ENCODE measurements at places on chromosomes 6 and 20.

- DNase-seq, result no peak
Measured at GRCh38 chr6:579339-579738, 77.6 kb downstream of the HUS1B start.

DNA sequence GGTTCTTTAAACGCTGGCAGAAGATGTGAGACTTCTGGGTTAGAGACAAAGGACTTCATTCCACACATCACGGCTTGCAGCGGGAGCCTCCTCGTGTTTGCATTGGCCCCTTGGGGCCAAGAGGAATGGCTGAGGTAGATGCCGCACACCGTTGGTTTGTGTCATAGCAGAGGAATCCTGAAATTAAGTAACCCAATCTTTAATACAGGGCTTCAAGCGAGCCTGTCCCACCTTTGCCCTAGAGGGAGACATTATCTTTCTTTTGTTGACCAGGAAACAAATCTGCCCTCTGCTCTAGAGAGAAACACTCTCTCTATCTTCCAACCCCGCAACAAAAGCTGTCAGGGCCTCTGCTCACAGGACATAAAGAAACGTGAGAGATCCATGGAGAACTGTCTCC is 277.5 kb upstream of the ZFP64 start:
- no peak for DNase-seq

DNA sequence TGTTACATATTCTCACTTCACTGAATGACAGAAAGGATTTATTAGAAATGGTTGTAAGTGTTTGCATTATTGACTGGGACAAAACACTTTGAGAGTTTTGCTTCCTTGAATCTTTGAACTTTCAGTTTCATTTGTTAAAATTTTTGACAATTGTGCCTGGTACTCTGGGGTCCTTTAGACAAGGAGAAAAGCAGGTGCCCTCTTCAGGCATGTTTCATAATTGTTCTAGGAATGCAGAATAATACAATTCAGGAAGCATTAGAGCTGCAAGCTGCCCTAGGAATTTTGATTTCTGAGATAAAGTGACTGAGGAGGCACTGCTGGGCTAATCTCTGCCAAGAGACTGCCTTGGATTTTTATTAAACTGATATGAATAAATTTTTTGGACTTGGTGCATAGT is 49.7 kb downstream of the TOP1 start:
- DNase-seq, result no peak

GRCh38 chr6:30757261-30757904 is 13.0 kb upstream of the IER3 start:
- DNase-seq, result no peak

- no peak for DNase-seq
Measured at GRCh38 chr20:53792946-53793536, 199.4 kb upstream of the ZNF217 start.

GRCh38 chr6:170018422-170018935 is 267.1 kb downstream of the ERMARD start:
- DNase-seq, result no peak

GRCh38 chr6:87738000-87738399 is 36.0 kb upstream of the AKIRIN2 start:
- no peak for DNase-seq

- DNase-seq, result no peak
Measured at GRCh38 chr20:32153771-32154170, 44.3 kb downstream of the TM9SF4 start.

GRCh38 chr20:32189123-32189410 is 18.5 kb downstream of the PLAGL2 start:
- no peak for DNase-seq

GRCh38 chr6:25232479-25232878 is 46.7 kb upstream of the CARMIL1 start:
- DNase-seq, result no peak

DNA sequence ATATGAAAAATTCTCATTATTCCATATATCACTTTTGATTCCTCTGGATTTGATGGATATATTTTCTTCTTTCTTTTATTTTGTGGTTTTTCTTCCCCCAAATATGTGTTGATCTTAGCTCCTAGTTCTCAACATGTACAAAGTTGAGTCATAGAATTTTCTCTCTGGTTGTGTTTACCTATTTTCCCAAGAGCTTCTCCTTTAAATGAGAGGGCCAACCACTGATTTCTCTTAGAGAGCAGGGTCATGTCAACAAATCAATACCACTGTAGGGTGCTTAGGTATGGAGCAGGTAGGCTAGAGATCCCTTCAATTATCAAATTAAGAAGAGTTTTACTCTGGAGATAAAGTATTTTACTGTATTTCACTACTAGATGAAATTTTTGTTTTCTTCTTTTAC is 145.7 kb downstream of the BMP5 start:
- no peak for DNase-seq

DNA sequence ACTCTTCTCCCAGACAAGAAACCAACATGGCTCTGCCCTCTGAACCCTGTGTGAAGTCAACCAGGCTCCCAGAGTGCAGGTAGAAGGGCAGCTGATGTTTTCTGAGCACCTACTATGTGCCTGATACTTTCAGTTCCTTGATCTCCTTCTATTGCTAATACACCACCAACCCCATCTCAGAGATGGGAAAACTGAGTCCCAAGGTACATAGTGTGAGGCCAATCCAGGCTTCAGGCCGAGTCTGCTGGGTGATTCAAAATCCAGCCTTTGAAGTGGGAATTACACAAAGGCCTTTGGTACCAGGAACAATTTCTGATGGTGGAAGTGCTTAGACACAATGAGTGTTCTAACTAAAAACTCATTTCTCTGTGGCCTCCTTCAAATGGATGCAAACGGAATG is 96.3 kb downstream of the NFATC2 start:
- DNase-seq, result no peak

- no peak for DNase-seq
Measured at GRCh38 chr20:36277546-36277945, 28.6 kb upstream of the DLGAP4 start.

DNA sequence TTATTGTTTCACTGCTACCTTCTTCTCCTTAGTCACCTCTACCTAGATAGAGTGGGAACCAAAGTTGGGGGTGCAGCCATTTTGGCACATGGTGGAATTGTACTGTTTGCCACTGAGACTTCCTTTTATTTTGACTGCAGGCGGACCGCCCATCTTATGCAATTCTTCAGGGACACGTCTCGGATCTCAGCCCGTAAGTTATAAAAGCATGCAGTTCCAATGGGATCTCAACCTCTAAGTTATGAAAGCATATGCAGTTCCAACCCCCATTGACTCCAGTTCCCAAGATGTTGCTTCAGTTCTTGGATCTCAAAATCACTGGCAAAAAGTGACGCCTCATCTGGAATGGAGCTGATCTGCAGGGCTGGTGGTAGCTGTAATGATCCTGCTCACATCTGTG is 41.2 kb upstream of the CDH4 start:
- no peak for DNase-seq

DNA sequence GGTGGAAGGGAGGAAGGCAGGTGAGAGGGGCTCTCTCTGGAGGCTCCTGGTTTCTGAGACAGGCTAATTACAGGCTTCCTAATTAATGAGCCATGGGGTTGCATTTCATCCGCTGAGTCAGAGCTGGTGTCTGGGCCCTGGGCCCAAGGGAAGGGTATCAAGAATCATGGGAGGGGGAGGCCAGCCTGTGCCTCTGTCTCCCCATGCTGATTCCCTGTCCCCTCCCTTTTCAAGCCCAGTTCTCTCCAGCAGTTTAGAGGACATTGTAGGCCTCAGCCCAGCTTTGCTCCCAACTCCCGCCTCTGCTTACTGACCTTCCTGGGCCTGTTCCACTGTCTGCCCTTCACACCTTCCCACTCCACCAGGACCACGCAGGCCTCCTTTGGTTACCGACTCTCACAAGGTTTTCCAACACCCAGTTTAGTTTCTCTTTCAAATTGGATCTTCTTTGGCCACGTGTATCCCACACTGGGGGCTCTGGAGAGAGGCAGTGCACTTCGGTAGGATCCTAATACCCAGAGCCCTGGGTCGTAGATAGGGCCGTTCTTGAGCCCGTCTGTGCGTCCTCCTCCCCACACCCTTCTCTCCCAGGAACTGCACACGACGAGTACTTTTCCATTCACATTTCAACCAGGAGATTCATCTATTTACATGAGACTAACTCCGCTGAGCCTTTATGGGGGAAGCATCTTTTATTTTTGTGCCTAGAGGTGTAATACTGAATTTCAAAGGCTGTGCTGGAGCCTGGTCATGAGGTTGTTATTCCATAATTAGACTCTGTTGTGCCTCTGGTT is 18.2 kb upstream of the AVP start:
- no peak for DNase-seq

- DNase-seq, result no peak
Measured at GRCh38 chr6:112037783-112038216, 16.1 kb upstream of the CCN6 start.

DNA sequence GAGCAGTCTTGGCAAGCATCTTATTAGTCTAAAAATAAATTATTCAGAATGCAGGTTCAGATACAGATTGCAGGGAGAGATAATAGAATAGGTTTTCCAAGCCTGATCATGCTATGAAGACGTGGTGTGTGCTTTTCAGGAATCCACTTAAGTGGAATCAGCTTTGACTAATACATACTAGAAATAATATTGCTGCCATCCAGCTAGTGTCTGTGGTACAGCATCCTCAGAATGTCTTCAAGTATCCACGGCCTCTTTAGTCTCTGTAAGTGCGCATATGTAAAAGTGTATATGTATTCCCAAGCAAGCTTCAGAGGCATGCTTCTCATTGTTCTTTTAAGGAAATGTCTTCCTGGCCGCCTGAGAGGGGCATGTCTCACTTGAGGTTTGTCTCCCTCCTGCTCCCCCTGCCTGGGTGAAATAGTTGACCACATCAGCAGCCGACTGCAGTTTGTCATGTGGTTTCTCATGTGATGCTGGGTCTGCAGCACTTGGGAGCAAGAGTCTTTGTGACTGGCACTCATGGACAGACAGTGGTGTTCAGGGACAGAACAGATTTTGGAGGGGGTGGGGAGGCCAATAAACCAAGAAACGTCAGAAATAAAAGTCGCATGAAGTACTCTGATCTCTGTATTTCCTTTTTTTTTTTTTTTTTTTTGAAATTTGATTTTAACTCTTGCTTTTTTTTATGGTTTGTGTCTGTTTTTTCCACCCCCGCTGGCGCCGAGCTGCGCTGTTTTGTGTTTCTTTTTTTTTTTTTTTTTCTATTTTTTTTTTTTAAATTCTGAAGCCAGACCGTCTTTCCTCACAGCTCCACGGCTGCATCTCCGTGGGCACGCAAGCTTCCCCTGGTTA is 150.8 kb downstream of the PRL start:
- DNase-seq, result no peak

DNA sequence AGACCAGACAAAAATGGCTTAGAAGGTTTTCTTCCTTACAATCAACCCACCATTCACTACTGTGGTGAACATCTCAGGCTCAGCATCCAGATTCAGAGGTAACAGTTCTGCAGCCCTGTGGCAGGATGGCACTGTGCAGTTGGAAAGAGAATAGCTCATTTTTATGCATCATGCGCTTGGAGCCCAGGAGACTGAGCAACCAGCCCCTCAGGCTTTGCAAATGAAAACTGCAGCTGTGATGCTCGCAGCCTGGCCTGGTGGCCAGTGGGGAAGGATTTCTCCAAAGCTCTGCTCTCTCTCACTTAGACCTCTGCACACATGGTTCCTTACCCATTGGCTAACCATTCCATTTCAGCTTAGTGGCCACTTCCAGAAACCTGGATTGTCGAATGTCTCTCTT is 45.8 kb downstream of the GABRR2 start:
- DNase-seq, result no peak

- no peak for DNase-seq
Measured at GRCh38 chr6:36850021-36850420, 10.8 kb upstream of the CPNE5 start.

- no peak for DNase-seq
Measured at GRCh38 chr20:35468671-35469334, 13.4 kb downstream of the CEP250 start.

GRCh38 chr6:69801225-69801624 is 4.4 kb upstream of the LMBRD1 start:
- no peak for DNase-seq

DNA sequence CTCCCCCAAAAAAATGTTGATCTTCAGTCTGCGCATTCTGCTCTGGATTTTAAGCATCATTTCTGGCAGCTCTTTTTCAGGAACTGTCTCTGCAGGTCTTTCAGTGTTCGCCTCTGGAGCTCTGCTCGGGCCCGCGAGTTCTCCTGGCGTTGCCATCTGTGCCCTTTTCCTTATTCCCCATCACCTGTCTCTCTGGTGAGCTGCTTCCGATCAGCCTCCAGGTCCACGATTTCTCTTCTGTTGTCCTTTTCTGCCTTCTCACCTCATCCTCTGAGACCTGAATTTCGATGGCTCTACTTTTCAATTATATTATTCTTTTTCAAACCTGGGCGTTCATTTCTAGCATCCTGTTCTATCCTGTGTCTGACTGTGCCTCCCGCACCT is 590 bp upstream of the MAP1LC3A start:
- no peak for DNase-seq

GRCh38 chr6:51805517-51805916 is 281.9 kb downstream of the PKHD1 start:
- DNase-seq, result no peak

DNA sequence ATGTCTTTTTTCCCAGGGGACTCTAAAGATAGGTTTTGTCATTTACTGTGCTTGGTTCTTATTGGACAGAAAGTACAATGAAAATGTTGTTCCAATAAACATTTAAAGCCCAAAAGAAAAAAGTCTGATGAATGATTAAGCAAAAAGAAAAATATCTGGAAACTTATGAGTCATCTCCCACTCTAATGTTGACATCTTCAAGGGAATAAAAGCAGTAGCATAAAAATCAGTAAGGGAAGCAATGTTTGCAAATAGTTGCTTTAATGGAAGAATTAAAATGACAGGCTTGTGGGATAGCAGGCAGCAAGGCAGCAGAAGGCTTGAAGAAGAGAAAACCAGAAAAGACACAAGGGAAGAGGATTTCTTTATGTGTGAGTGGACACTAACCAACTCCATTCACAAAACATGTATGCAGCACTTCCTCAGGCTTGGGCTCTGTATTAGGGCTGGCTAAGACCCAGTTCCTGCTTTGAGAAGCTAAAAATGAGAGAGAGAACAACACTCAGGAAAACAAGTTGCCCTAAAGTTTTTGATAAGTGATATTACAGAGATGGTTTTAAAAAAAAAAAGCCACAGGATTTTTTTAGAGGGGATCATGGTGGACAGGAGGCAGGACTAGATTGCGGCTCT is 263.2 kb upstream of the NT5E start:
- DNase-seq, result no peak

GRCh38 chr20:19864130-19864529 is 106.1 kb downstream of the RIN2 start:
- no peak for DNase-seq
